Cardiac muscle cell (in vitro differentiated cells and primary cell): ENCODE measurements at places on chromosomes 3 and 15. TPM values are rescaled to one million over a fixed set of nuclear protein-coding genes. Genes with fewer than 3 reads are reported as not detected.

DNA sequence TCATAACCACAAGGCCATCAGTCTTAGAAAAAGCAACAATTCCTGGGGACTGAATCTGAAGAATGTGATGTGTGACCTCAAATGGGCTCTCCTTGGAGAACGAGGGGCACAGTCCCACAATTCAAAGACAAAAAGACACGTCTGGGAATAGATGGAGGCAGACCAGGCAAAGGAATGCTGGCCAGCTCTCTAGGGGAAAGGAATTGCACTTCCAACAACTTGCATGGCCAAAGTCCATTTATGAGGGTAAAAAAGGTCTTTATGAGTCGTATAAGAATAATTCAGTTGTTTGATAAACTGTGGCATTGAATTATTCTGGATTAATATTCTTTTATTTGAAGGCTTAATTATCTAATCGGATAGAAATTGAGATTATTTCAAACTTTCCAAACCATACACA lies 180.5 kb upstream of the FEZF2 start:
- peaks cover 13% of the 10 kb centered on the region for H3K36me3 ChIP-seq
- DNase-seq: no peak
- H3K27ac ChIP-seq: no peak overlapping the region
- no peaks in the 10 kb centered on the region for H3K27me3 ChIP-seq
- no peaks in the 10 kb centered on the region for H3K4me1 ChIP-seq
- no peak overlapping the region for H3K4me3 ChIP-seq

DNA sequence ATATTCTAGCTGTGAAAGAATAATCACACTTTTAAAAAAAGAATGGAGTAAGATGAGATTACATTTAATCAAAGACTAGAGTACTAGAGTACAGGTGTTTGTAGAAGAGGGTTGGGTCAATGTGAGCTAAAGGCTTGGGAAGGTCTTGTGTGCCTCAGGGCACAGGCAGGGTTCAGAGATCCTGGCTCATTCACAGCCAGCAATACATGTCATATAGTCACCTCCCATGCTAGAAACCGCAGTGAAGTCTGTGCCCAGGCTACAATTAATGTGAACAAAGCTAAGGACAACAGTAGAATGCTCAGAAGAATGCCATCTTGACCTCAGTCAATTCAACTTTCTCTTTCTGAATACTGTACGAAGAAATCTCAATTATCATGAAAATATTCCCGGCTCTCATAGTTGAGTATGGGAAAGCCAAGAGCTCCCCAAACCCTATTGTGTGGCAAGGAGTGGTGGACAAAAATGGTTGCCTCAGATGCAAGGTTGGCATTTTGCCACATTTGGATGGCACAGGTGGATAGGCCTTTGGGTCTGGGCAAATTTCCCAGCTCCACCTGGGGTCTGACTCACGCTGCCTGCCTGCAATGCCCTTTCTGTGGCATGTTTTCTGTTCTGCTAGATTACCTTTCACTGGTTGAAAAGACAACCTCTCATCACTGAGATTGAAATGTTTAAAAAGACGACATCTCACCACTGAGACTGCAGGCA lies 70.2 kb downstream of the NMD3 start:
- H3K27ac ChIP-seq: no peak overlapping the region
- H3K4me1 ChIP-seq: no peaks in the 10 kb centered on the region
- H3K36me3 ChIP-seq: no peaks in the 10 kb centered on the region
- no peak for DNase-seq
- no peak overlapping the region for H3K4me3 ChIP-seq

- H3K4me1 ChIP-seq: no peaks in the 10 kb centered on the region
- no peak overlapping the region for H3K27ac ChIP-seq
- no peaks in the 10 kb centered on the region for H3K36me3 ChIP-seq
Measured at GRCh38 chr15:80266113-80266512, 14.1 kb upstream of the CTXND1 start.

The IL20RB gene
- 0.60 and 0.77 TPM in 2 replicates for total RNA-seq

GRCh38 chr3:140315955-140316354 lies 361.9 kb upstream of the TRIM42 start:
- no peak overlapping the region for H3K4me3 ChIP-seq
- DNase-seq: no peak
- peaks cover 3% of the 10 kb centered on the region for H3K4me1 ChIP-seq
- no peaks in the 10 kb centered on the region for H3K36me3 ChIP-seq
